Parietal lobe (tissue), 2 donors: ENCODE measurements at places on chromosomes 5 and 9. TPM values are rescaled to one million over a fixed set of nuclear protein-coding genes. Genes with fewer than 3 reads are reported as not detected.

Gene SLC34A3
- total RNA-seq = not detected

Gene RAB3C
- total RNA-seq = 39.8 TPM

Gene POLR3G
- 3.4 TPM for total RNA-seq

Gene LRRC19
- total RNA-seq = under 0.01 TPM

Gene TRIM7
- 2.5 TPM for total RNA-seq

Gene WDR36
- total RNA-seq = 47.9 TPM

Gene AHRR
- 2.8 TPM for total RNA-seq

Gene NIPAL4
- not detected for total RNA-seq

Gene PCDHGB4
- total RNA-seq = 35.4 TPM

Gene SEMA4D
- 38.2 TPM for total RNA-seq

Gene SLC6A3
- not detected for total RNA-seq

Gene GDF9
- total RNA-seq = 0.94 TPM

Gene PTGES
- 2.5 TPM for total RNA-seq

Gene GABRA1
- 17.2 TPM for total RNA-seq

Gene C5orf46
- total RNA-seq = not detected

Gene ARHGEF37
- total RNA-seq = 1.3 TPM

Gene MTAP
- 21.6 TPM for total RNA-seq
